Tibial artery (tissue), 4 donors: ENCODE measurements at places on chromosomes 13 and 19.
A peak's percentile ranks its signal among the peaks of the same experiment; 100 is the strongest.

DNA sequence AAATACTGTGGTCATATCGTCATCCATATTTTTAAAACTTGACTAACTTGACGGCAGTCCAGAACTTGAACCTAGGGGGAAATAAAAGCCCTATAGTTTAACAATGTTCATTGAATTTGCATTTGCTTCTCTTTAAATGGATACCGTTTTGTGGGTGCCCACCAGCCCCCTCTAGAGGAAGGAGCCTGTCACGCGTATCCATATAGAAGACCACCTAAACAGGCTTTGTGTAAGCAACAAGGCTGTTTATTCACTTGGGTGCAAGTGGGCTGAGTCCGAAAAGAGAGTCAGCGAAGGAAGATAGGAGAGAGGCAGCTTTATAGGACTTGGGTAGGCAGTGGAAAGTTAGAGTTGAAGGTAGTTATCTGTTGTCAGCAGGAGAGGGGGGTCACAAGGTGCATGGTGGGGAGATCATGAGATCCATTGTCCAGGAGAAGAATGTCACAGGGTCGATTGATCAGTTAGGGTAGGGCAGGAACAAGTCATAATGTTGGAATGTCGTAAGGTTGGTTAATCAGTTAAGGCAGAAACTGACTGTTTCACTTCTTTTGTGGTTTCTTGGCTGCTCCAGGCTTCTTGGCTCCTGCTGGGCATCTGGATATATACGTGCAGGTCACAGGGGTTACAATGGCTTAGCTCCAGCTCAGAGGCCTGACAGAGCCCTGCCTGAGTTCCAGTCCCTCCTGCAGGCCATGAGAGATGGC is 42.5 kb upstream of the ANKRD10 start:
- no peak for DNase-seq

DNA sequence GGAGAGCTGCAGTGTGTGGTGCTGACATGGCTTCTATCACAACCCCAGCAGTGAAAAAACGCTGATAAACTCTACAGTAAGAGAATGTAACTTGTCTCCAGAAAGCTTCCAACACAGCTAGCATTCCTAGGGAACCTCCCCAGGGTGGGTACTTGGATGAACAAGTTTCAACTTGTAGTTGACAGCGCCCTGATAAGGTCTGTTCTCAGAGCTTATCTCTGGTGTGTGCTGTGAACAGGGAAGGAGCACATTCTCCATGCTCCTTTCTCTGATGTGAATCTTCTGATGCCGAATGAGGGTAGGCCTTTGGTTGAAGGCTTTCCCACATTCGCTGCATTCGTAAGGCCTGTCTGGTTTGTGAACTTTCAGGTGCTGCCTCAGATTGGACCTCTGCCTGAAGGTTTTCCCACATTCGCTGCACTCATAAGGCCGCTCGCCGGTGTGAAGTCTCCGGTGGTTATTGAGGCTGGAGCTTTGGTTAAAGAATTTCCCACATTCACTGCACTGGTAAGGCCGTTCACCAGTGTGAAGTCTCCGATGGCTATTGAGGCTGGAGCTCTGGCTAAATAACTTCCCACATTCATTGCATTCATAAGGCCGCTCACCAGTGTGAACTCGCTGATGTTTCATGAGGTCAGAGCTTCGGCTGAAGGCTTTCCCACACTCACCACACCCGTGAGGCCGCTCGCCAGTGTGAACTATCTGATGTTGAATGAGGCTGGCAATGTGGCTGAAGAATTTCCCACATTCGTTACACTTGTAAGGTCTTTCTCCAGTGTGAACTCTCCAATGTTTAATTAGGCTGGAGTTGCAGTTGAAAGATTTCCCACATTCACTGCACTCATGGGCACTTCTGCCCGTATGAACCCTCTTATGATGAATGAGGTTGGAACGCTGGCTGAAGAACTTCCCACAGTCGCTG is 5.9 kb downstream of the ZNF792 start:
- no peak for DNase-seq

GRCh38 chr19:50198431-50199258 is 4.8 kb upstream of the MYH14 start:
- DNase-seq: no peak

DNA sequence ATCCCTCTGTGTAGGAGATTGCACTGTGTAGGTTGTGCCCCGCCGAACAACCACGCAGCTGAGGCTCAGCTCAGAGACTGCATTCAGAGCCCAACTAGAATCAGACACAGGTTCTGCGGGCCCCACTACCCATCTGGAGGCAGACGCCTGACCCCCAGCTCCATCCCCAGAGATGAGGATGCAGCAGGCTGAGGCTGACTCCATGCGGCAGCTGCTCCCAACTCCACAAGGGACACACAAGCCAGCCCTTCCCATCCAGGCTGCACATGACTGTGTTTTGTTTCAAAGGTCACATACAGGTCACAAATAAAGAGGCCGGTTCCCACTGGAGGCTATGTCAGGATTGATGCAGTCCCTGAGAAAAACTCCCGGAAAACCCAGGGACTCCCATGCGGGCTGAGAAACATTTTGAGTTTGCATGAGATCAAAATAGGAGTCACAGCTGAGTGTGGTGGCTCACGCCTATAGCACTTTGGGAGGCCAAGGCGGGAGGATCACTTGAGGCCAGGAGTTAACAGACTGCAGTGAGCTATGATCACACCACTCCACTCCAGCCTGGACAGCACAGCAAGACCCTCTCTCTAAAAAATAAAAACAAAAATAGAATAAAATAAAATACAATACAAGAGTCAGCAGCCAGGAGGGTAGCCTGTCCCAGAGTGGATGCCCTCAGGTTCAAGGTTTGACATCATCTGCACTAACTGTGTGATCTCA is 14.0 kb downstream of the ELL start:
- no peak for DNase-seq

DNA sequence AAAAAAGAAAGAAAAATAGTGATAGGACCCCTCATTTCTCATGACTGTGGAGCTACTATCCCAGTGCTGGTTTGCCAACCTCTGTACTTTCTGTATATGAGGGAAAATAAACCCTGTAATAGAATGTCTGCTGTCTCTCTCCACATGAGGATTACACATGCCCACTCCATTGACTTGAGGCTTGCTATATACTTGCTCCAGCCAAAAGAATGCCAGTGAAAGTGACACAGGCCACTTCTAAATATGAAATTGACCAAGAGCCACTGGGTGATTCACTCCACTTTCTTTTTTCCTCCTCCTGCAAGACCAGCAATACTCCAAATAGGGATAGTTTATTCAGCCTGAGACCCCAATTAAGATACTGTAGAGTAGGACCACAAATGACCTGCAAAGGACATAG is 6.2 kb downstream of the THAP8 start:
- no peak for DNase-seq

GRCh38 chr19:16559780-16560276 is 12.4 kb downstream of the SLC35E1 start:
- DNase-seq: no peak

DNA sequence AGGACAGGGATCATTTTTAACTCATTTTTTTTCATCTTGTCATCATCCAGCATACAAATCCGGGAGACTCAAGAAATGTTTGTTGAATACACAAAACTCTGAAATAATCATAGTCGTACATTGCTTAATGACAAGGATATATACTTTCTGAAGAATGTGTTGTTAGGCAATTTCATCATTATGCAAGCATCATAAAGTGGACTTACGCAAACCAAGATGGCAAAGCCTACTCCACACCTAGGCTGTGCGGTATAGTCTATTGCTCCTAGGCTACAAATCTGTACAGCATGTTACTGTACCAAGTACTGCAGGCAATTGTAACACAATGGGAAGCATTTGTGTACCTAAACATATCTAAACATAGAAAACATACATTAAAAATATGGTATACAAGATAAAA is 264.1 kb downstream of the TSHZ3 start:
- DNase-seq: no peak

- DNase-seq: peak; percentile 87
These were observed 8.9 kb upstream of the CCDC9 start for GRCh38 chr19:47247308-47247990.

DNA sequence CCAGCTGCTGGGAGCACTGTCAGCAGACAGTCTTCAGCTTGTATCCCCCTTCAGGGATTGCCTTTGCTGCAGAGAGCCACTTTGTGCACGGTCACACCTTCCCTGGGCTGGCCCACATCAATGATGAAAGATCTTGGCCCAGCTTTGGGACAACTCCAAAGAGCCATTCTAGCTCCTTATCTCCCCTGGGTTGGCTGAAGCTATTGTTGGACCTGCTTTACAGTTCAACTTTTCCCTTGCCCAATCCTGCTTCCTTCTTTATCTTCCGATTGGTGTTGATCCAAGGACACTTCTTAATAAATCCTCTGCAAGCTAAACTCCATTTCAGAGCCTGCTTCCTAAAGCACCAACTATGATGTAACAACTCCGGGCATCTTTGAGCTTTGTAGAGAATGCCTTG is 466.4 kb downstream of the KLF12 start:
- DNase-seq: no peak
